ENCODE measurements at places on chromosomes 11 and 22. TPM values are rescaled to one million over a fixed set of nuclear protein-coding genes. Genes with fewer than 3 reads are reported as not detected.
A peak's percentile ranks its signal among the peaks of the same experiment; 100 is the strongest.

Gene NAALADL1
- 8.7 TPM for polyA plus RNA-seq

Gene CRYBB3
- 0.31 TPM for polyA plus RNA-seq

Gene OR5P2
- polyA plus RNA-seq: not detected

DNA sequence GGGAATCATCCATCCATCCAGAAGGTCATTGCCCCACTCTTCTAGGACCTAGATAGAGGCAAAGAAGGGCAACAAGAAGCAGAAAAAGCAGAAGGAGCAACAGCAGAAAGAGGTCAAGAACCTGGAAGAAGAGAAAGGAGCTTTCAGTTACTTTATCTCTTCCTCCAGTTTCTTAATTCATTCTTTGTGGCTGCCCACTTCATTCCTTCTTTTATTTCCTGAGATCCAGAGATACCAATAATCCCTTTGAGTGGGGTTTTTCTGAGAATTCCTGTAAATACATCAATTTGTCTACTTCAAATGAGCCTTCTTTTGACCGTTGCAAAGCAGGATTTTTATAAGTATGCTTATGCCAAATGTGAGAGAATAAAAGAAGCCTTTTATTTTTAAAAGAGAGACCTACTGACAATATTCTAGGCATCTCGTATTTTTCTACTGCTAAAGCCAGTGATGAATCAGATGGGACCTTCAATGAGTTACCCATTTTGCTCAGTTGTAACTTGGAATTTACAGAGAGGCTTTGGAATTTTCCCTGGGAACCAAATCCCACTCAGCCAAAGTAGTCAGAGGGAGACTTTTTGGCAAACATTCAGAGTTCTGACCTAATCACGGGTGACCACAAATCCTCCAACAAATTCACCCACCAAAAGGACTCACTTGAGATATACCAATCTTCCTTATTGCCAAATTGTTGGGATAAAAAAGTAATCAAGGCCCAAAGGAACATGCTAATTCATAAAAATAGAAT, 54.9 kb downstream of the ZC3H12C start:
- DNase-seq: no peak

- DNase-seq: no peak
Observed at GRCh38 chr11:74072721-74073120, 63.8 kb upstream of the UCP3 start.

- DNase-seq: no peak
Observed at GRCh38 chr22:36463783-36464184, 17.7 kb downstream of the TXN2 start.

DNA sequence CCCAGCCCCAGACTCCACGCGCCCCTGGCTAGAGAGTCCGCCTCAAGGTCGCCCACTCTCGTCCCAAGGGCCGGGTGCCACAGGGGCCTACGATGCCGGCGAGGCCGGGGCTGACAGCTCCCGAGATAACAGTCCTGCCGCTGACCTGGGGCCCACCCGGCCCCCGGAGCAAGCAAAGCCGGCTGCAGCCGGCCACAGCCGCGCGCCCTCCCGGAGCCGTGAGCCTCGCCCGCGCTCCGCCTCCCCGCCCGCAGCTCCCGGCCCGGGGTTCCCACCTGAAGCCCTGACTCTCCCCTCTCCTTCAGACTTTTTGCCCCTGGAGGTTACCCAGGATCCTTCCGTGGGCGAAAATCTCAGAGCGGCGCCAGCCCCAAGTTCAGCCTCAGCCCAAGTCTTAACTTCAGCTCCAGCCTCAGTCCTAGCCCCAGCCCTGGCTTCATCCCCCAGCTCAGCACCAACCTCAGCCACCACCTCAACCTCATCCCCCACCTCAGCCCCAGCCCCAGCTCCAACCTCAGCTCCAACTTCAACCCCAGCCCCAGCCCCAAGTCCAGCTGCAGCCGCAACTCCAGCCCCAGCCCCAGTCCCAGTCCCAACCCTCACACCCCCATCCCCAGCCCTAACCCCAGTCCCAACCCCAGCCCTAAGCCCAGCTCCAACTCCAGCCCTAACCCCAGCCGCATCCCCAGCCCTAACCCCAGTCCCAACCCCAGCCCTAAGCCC, 1.7 kb downstream of the KLHDC7B start:
- DNase-seq: no peak

Gene GSTT2
- polyA plus RNA-seq: 1.0 TPM

GRCh38 chr22:30435674-30436126, 10.1 kb downstream of the MTFP1 start:
- no peak for DNase-seq

GRCh38 chr22:29369460-29369859, 18.9 kb downstream of the AP1B1 start:
- no peak for DNase-seq

Gene DDI1
- polyA plus RNA-seq: not detected

DNA sequence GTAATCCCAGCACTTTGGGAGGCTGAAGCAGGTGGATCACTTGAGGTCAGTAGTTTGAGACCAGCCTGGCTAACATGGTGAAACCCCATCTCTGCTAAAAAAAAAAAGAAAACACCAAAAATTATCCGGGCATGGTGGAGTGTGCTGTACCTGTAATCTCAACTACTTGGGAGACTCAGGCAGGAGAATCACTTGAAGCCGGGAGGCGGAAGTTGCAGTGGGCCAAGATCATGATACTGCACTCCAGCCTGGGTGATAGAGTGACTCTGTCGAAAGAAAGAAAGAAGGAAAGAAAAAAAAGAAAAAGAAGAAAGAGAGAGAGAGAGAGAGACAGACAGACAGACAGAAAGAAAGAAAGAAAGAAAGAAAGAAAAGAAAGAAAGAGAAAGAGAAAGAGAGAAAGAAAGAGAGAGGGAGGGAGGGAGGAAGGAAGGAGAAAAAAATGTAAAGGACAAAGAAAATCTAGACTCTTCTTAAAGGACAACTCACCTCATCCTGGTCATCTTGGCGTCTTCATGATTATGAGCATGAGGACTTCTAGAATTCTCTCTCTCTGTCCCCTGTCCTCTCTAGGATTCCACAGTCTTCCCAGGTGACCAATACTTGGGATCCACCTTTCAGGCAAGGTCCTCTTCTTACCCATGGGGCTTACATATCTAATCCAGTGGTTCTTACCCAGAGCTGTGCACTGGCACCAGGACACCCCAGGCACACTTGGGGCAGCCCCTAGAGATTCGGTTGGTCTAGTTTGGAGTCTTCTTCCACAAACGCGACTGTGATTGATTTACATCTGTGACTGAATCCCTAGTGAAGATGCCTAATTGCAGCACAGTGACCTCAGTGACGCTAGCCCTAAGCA, 120.9 kb downstream of the MED15 start:
- DNase-seq: no peak

- DNase-seq: no peak
Observed at GRCh38 chr22:45885171-45885840, 91.7 kb downstream of the WNT7B start.

DNA sequence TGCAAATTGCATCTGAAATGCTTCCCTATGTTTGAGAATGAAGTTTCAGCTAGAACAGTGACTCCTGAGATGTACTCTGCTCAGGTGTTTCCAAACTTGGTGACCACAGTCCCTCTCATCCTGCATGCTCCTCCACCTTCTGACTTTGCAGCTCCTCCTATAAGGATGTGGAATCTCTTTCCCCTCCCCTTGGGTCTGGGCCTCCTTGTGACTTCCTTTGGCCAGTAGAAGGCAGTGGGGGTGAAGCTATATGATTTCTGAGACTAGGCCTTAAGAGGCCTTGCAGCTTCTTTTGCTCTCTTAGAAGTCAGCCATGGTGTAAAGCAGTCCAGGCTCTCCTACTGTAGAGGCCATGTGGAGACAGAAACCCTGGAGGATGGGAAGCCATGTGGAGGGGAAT, 50.7 kb downstream of the CSF2RB start:
- no peak for DNase-seq

Gene TRIM34
- 7.9 TPM for polyA plus RNA-seq

Gene POTEH
- not detected for polyA plus RNA-seq

Gene THRSP
- polyA plus RNA-seq: 0.14 TPM

DNA sequence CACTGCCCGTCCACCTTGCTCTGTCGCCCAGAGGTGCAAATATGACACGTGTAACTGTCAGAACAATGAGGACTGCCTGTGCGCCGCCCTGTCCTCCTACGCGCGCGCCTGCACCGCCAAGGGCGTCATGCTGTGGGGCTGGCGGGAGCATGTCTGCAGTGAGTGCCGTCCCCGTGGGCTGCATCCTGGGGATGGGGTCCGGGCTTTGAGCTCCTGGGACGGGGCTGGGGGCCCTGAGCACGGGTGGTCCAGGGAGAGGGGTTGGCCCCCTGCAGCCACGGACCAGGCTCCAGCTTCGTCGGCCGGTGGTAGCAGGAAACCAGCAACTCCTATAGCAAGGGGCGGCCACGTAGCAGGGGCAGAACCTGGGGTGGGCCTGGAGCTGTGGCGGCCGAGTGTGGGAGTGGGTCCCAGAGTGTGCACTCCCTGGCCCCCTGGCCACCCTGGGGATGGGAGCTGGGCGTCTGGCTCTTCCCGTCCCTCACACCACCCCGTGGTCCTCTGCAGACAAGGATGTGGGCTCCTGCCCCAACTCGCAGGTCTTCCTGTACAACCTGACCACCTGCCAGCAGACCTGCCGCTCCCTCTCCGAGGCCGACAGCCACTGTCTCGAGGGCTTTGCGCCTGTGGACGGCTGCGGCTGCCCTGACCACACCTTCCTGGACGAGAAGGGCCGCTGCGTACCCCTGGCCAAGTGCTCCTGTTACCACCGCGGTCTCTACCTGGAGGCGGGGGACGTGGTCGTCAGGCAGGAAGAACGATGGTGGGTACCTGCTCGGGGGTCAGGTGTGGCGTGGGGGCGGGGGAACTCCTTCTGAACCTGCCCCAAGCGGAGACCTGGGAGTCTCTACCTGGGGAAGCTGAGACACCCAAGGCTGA, 10.1 kb downstream of the MUC2 start:
- no peak for DNase-seq

GRCh38 chr11:108926171-108926840, 261.4 kb downstream of the DDX10 start:
- DNase-seq: peak; percentile 27

DNA sequence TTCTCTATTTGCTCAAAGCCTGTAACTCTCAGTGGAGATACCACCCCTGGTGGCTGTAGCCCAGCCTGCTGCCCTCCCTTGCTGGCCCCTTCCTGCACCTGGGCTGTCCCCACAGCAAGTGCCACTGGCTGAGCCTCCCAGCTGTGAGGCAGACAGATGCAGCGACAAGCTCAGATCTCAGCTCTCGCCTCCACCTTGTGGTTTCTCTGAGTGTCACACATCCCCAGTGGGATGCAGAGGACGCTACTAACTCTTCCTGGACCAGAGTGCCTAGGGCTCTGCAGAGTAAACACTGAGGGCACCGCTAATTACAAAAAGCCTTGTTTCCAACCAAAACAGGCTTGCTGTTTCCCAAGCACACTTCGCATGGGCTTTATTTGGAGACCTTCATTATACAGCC, 8.9 kb downstream of the YPEL1 start:
- no peak for DNase-seq

DNA sequence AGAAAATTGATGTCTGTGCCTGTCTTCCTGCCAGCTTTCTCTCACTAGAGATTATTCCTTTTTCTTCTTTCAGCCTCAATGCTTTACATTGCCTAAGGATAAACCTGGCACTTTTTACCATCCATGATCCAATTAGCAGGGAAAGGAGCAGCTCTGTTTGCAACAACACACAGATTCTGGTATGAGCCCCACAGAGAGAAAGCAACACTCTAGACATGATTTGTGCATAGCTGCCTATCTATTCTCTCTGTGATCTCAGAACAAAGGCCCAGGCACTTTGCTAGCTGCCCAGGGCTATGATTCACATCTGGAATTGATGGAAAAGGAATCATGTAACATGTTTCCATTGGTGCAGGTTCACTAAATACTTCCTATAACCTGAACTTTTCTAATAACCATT, 685.0 kb downstream of the ETS1 start:
- no peak for DNase-seq

Gene LDLRAD3
- polyA plus RNA-seq: 24.7 TPM

Gene MRGPRX4
- polyA plus RNA-seq: not detected

- no peak for DNase-seq
Observed at GRCh38 chr11:64796047-64796756, 6.8 kb downstream of the MAP4K2 start.

Gene SLC5A12
- 65.3 TPM for polyA plus RNA-seq

DNA sequence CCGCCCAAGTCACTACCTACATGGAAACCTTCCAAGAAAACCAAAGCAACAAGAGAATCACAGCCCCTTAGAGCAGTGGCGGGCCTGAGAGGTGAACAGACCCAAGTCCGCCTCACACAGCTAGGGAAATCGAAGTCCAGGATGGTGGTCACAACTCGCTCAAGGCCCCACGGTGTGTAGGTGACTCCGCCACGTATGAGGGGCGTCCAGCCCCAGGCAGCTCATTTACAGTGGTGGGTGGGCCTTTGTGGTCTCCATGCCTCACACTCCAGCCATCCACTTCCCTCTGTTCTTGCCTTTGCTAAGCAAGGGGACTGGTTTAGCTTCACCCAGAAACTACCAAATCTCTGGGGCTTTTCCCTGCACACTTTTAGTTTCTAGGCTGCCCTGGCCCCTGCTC, 9.7 kb upstream of the TCF20 start:
- no peak for DNase-seq

DNA sequence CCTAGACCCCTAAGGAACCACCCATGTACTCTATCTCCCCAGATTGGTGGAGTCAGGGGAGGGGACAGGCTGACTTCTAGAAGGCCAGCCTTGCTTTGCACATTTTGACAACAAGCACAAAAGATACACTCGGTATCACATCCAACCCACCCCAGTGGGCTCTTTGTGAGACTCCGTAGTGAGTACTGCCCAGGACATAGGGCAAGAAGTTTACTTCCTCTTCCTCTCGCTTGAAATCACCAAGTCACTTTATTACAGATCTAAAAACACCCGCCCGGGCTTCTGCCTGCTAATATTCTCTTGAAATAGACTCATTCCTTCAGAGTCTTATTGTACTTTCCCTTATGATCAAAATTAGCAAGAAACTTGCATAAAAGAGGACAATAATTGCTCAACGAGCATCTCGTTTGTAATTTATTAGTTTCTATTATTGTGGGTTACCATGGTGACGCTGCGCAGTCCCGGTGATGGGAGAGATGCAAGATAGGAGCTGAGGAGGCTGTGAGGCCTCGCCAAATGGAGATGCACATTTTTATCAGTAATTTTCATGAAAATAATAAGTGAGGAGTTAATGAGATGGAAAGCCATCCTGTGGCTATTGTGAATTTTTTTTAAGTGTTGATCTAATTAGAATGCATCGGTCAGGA, 96.9 kb downstream of the FEZ1 start:
- DNase-seq: no peak

Data from renal pelvis (tissue), 12 donors.